ELR (cell line): ENCODE measurements at places on chromosomes 16 and 17.

- no peak for DNase-seq
Observed at GRCh38 chr16:57979006-57979585, 8.2 kb upstream of the CNGB1 start.

DNA sequence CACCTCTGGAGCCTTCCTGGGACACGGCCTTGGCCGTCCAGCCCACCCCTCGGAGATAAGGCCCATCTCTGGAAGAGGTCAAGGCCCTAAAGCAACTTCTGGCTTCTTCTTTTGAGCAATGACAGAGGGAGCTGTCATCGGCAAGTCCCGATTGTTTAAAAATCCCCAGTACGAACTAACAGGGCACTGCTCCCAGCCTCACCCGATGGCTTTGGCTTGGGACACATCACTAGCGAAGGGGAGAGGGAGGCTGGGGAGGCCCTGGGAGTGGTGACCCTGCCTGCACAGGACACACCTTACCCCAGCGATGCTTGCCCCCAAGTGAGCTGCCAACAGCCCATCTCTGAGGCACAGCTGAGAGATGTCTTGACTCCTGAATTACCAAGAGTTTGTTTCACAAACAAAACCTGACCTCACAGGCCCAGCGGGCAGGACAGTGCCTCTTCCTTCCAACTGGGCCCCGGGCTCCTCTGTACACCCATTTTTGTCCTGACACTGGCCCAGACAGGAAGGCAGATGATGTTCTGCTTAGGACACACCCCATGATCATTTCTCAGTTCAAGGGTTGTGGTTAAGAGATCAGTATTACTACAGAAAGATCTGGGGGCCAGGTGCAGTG is 4.8 kb downstream of the SYNGR2 start:
- DNase-seq = no peak

DNA sequence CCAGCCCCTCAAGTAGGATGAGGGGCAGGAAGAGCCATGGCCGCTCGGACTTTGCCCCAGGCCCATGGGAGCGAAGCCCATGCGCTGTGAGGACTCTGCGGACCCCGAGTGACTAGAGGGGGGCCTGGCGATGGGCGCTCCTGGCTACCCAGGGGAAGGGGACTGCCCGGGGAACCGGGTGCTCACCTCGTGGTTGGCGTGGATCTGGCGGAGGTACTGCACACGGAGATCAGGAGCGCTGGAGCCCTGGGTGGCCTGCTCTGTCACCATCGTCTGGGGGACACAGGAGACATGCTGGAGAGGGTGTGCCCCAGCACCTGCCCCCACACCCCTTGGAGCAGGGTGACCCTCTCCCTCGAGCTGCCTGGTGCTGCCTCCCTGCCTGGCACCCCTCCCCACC is 11.0 kb downstream of the FAAP100 start:
- no peak for DNase-seq

- no peak for DNase-seq
Observed at GRCh38 chr17:80110447-80110812, 9.0 kb downstream of the GAA start.

DNA sequence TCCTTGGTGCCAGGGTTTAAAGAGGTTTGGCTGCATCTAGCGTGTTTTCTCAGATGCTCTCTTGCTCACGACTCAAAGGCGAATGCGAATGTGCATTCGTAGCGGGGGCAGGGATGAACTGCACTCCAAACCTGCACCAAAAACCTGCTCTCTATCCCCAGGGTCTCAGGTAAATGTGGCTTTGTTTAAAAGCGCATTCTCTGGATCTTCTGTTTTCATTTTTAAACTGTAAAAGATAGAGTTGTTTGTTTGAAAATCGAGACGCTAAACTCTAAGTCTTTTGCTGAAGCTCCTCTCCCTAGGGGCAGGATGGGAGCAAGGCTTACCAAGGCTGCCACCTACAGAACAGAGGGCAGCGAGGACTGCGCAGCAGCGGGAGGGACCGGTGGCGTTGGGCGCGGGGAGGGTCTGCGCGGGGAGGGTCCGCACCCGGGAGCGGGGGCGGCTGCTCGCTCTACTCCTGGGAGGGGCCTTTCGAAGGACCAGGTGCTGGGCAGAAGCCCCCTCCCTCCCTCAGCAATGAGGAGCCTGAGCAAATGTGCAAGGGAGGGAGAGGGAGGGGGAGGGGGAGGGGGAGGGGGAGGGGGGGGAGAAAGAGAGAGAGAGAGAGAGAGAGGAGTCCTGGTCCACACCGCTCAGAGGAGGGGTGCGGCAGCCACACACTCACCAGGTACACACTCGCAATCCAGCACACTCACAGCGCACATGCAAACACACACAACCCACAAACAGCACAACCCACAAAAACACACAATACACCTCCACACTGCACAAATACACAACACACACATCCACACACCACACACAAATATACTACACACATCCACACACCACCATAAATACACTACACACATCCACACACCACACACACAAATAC is 142.8 kb downstream of the GRIN2A start:
- peak; percentile 34 for DNase-seq

DNA sequence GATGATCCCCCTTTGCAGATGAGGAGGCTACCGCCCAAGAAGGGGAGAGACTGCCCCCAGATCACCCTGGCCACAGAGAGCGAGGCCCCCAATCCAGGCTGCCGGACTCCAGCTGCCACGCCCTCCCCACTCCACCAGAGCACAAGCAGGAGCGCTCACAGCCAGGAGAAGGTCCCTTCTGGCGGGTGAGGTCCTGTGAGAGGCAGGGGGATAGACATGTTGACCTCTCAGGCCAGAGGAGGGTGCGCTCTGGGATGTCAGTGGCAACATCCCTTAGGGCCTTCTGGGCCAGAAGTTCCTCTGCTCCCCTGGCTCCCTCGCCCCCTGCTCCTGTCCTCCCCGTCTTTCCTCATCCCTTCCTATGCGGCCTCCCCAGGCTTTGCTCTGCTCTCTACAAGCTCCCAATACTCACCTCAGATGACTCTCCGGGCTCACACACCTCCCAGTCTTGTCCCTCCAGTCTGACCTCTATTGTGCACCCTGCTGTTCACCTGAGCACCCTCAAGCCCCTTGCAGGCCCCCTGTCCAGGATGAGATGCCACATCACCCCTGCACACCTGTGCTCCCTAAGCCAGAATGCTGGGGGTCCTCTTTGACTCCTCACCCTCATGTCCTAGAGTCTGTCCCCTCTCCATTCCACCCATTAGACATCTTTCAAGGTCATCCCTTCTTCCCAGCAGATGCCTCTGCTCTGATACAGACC is 5.0 kb upstream of the NXPH3 start:
- DNase-seq = no peak

GRCh38 chr17:39658346-39658745 is 6.8 kb upstream of the TCAP start:
- DNase-seq = no peak

- no peak for DNase-seq
Observed at GRCh38 chr17:3818786-3819185, 17.8 kb upstream of the ITGAE start.

- DNase-seq = no peak
Observed at GRCh38 chr16:84072014-84072413, 29.4 kb upstream of the SLC38A8 start.

DNA sequence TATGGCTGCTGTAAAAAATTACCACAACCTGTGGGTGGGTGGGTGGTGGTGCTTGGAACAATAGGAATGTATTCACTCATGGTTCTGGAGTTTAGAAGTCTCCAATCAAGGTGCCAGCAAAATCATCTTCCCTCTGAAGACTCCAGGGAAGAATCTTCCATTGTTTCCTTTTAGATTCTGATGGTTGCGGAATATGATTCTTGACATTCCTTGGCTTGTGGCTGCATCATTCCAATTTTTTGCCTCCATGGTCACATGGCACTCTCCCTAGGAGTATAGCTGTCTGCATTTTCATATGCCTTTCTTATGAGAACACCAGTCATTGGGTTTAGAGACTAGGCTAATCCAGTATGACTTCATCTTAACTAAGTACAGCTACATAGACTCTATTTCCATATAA is 401.0 kb downstream of the HS3ST3B1 start:
- DNase-seq = no peak
